ENCODE measurements at places on chromosomes 1 and 21.

GRCh38 chr1:185398599-185398998 lies 81.6 kb upstream of the IVNS1ABP start:
- DNase-seq: no peak

- no peak for DNase-seq
Observed at GRCh38 chr1:145962157-145963102, 1.9 kb downstream of the ANKRD34A start.

GRCh38 chr1:20312818-20313217 lies 22.1 kb downstream of the VWA5B1 start:
- DNase-seq: no peak

- DNase-seq: no peak
Observed at GRCh38 chr1:175000697-175001187, 995 bp downstream of the CACYBP start.

- DNase-seq: peak; percentile 96
Observed at GRCh38 chr1:59057211-59057694, 239.6 kb upstream of the FGGY start.

- no peak for DNase-seq
Observed at GRCh38 chr1:198340139-198340538, 183.3 kb downstream of the NEK7 start.

GRCh38 chr1:208851366-208851765 lies 607.2 kb upstream of the PLXNA2 start:
- no peak for DNase-seq

DNA sequence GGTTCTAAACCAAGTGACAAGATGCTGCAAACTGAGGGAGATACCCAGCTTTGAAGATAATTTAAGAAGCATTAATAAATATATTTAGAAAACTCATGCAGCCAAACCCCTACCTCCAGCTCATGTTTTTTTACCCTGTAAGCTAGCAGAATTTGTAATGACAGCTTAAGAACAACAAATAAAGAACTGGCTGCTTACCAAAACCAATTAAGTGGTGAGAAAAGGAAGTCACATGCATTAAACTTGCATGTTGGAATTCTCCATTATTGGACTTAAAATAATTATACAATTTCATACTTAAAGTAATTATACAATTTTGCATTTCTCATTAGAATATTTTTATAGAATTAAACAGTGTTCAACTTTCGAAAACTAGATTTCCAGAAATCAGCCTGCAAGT lies 75.6 kb upstream of the CNIH3 start:
- no peak for DNase-seq

- DNase-seq: no peak
Observed at GRCh38 chr1:175314300-175314699, 121.7 kb upstream of the KIAA0040 start.

DNA sequence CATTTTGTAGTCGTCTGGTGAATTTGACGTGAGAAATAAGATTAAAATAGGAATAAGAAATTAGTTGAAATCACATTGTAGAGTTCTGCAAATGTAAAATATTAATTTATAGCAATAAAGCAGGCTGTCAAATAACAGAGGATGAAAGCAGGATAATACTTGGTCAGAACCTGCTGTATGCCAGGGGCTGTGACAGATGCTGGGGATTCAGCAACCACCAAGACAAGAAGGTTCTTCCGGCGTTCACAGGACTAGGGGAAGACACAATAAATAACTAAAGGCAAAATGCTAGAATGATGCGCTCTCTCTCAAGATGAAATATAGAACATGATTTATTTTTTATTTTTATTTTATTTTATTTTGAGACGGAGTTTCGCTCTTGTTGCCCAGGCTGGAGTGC lies 6.8 kb upstream of the PARK7 start:
- DNase-seq: no peak

DNA sequence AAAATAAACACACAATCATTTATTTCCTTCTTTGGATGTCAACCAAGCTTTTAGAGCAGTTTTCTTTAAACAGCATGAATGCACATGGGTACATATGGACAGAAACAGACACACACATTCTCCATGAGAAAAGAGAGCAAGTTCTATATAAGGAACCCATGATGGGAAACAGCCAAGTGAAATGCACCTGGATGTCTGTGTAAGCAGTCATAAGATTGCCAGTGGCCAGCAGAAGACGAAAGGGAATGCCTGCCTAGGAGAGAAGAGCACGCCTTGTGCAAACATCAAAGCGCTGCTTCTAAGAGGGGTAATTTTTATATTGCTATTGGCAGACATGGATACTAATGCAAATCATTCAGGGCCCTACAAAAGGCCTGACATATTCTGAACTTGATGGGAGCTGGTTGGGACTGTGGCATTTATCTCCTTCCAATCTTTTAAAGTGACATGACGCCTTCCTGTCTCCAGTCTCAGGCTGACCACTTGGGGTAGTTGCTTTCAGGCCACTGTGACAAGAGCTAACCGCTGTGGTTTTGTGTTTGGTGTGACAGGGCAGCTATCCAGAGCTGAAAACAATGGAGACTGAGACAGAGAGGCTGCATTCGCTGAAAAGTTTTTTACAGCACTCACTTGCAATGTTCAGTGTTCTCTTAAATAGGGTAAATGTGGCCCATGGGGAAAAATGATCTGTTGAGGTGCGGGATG lies 75.0 kb upstream of the DPT start:
- no peak for DNase-seq

GRCh38 chr1:228082918-228083870 lies 686 bp downstream of the ARF1 start:
- no peak for DNase-seq

- DNase-seq: no peak
Observed at GRCh38 chr21:28856588-28857250, 136.0 kb downstream of the LTN1 start.

DNA sequence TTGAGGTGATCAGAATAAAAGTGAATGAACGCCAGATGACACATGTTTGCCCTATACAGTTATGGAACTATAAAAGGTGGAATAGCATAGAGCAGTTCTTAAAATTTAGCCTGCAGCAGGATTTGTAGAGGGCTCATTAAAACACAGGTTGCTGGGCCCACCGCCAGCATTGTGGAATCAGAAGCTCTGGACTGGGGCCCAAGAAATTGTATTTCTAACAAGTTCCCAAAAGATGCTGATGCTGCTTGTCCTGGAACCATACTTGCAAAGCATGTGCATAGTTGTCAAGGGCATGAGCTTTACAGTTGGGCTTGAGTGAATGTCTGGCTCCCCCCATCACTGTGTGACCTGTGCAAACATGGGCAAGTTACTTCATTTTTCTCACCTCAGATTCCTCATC lies 37.5 kb upstream of the LRRC53 start:
- DNase-seq: no peak

GRCh38 chr1:221118176-221118937 lies 239.1 kb downstream of the HLX start:
- DNase-seq: no peak

DNA sequence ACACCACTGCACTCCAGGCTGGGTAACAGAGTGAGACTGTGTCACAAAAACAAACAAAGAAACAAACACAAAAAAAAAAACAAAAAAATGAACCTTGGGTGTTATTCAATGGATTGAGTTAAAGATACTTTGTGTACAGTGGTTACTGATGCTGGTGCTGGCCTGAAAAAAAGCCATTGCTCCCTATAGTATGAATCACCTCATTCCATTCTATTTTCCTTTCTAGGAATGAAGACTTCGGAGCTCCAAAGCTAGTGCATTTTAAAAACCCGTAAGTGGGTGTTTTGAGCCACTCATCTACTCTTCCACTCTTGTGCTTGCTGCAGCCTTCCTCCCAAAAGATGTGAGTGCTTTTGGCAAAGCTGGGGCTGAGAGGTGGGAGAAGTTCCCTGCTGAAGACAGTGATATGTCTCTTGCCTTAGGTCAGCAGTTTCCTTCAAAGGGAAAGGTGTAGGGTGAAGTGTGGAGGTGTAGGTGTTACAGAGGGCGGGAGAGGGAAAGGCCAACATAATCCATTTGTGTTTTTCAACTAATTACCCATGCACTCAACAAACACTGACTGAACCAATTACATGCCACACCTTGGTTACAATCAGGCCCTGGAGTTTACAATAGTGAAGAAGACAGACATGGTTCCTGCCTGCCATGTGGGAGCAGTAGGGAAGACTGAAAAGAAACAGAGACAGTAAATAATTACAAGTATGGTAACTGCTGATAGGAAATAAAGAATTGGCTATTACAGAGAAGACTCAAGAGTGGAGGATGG lies 55.0 kb upstream of the SERBP1 start:
- DNase-seq: peak; percentile 9

- DNase-seq: no peak
Observed at GRCh38 chr1:245825128-245825901, 670.5 kb downstream of the KIF26B start.

DNA sequence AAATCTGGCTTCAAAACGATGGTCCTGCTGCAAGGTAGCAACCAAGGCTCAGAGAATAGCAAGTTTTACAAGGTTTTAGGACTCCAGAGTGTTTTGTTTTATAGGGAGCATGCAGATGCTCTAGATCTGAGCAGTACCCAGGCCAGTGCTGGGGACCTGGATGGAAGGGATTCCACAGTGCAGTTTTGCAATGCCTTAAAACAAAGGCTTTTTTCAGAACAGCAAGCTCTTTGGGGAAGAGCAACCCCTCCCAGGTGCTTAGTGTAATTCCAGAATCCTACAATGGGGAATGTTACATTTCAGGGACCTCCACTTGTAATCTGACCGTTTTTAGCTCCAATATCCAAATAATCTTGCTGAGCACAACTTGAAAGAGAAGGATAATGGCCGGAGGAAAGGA lies 6.7 kb downstream of the ROR1 start:
- no peak for DNase-seq

DNA sequence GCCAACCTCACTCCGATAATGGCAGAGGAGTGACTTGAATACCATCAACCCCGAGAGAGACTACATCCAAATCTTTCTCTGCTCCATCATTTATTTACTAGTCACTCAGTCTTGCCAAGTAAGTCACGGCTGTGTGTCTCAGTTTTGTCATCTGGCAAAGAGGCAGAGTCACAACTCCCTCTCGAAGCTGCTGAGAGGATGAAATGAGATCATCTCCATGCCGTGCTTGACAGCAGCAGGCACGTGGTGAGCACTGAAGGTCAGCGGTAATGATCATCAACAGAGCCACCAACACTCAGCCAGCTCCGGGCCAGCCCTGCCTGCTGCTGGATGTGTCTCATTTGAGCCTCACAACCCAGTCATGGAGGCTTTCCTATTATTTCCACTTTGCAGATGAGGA lies 19.9 kb downstream of the ALDH4A1 start:
- peak; percentile 53 for DNase-seq

DNA sequence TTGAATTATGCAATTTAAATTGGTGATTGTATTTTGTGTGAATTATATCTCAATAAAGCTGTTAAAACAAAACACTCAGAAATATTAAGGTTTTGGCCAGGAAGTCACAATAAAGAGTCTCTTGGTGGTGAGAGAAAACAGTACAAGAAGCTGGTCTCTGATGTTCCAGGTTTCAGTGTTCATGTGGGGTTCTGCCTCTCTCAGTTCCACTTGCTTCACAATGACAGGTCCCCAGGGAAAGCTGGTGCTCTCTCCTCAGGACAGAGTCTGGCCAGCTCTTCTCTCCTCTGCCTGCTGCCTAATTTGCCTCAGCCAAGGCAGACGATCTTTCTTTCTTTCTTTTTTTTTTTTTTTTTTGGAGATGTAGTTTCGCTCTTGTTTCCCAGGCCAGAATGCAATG lies 342.9 kb upstream of the PLXNA2 start:
- DNase-seq: no peak

- DNase-seq: no peak
Observed at GRCh38 chr1:232600424-232601258, 29.3 kb downstream of the SIPA1L2 start.

GRCh38 chr1:226662642-226663326 lies 76.3 kb downstream of the ITPKB start:
- DNase-seq: peak; percentile 98

- no peak for DNase-seq
Observed at GRCh38 chr21:36698385-36698980, 432 bp upstream of the SIM2 start.

DNA sequence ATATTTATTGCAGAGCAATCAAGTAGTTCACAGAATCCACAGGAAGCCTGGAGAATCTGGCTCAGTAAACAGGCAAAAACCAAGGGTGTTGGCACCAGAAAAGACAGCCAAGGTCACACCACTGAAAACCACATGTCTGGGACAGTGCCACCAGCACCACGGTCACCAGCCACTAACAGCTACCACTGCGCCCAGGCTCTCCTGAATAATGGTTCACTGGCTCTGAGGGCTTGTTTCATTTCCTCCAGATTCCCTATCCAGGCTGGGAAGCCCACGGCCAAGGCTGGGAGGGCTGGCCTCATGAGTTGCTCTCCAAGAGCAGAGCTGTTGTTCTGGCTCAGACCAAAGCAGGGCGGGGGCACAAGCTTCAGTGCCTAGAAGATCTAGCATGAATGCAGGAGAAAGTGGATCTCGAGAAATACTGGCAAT lies 54.5 kb upstream of the PTGFRN start:
- DNase-seq: peak; percentile 26

DNA sequence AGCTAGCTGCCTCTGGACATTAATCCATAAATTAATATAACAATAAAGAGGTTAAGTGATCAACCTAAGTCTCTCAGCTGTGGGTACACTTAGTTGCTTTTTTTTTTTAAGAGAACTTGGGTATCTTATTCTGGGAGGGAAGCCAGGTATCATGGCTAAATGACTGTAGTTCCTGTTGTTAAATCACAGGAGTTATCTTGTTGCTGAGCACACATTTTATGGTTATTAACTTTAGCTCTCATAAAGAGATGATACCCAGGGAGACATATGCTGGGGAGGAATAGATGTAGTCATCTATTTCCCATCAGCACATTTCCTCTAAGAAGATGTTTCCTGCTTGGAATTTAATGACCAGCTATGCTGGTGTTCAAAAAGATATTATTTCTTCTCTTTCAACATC lies 227.8 kb downstream of the PTGER3 start:
- DNase-seq: no peak

GRCh38 chr1:26409191-26409807 lies 1.3 kb upstream of the LIN28A start:
- DNase-seq: no peak

DNA sequence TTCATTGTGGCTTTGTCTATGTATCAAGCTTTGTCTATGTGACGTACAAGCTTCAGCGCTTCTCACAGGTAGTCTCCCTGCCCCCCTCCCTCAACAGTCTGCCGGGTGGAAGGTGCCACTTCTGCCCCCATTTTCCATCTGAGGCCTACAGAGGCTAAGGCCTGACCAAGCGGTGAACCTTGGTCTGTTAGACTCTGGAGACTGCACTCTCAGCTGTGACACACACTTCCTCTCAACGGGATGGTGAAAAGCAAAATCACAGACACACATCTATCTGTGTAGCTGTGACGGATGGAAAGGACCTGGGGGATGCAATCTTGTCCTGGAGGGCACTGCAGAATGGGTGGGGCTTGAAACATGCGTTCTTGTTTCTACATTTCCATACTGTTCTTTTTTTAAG lies 152.9 kb upstream of the EDN2 start:
- DNase-seq: no peak

DNA sequence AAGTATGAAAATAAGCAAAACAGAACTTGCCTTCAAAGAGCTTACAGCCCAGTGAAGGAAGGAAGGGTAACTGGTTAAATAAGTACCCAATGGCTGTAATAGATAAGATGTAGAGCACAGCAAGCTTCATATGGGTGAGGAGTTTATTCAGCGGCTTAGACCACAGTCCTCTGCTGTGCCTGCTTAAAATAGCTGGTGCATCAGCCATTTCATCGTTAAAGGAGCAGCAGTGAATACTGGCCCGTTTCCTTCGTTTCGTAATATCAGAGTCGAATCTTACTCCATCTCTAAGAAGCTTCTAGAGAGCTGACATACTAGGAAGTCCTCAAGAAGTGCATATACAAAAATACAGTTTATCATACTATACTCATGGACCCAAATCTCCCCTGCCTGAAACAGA lies 286.5 kb downstream of the NFIA start:
- no peak for DNase-seq

All from HFFc6 (cell line).